GDM1 (cell line): ENCODE measurements at places on chromosomes 2 and 18.

- DNase-seq, result no peak
Measured at GRCh38 chr2:170821531-170822289, 5.0 kb downstream of the GAD1 start.

- no peak for DNase-seq
Measured at GRCh38 chr18:8718401-8718913, 13.1 kb downstream of the MTCL1 start.

DNA sequence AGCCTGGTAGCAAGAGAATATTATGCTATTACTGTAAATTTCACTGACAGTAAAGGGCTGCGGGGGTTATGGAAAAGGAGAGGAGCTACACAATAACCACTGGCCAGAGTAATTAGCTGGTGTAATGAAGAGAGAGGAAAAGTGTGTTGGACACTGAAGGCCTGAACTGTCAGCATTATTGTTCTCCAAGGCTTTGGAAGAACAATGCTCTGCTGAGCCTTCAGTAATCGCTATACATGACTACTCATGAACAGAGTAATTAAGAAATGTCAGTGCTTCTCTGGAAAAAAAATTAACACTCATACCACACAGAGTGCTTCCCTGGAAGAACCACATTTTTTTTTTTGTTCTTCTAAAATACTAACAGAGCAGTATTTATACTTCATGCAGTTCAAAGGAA, 931.3 kb downstream of the CPS1 start:
- no peak for DNase-seq

- DNase-seq, result no peak
Measured at GRCh38 chr18:11362856-11363255, 213.5 kb upstream of the PIEZO2 start.

- no peak for DNase-seq
Measured at GRCh38 chr2:65864619-65865018, 432.2 kb upstream of the SPRED2 start.

- DNase-seq, result no peak
Measured at GRCh38 chr2:19643117-19643518, 258.7 kb downstream of the TTC32 start.

GRCh38 chr2:177604271-177605065, 211.9 kb downstream of the AGPS start:
- DNase-seq, result no peak

GRCh38 chr2:172361360-172361759, 66.0 kb upstream of the ITGA6 start:
- no peak for DNase-seq

GRCh38 chr2:187118331-187119099, 269.5 kb upstream of the ZSWIM2 start:
- no peak for DNase-seq

DNA sequence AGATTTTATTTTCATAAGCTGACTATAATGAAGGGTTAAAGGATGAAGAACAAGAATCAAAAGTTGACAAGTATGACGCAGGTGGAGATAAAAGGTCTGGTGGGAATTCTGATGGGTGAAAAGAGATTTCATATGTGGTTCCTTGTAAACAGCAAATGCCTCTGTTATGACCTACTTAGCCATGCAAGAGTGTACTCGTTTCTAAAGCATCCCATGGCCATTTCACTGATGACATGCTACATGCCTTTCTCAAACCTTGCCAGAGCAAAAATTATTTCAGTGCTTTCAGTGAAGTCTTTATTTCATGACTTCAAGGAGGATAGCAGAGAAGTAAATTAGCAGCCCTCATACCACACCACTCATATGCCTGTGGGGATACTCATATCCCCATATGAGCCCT, 71.7 kb downstream of the FEZ2 start:
- no peak for DNase-seq

- DNase-seq, result no peak
Measured at GRCh38 chr2:190562121-190562520, 27.6 kb upstream of the NEMP2 start.

- no peak for DNase-seq
Measured at GRCh38 chr2:231914077-231914690, 12.0 kb downstream of the NPPC start.

- no peak for DNase-seq
Measured at GRCh38 chr2:168726375-168726774, 76.1 kb upstream of the NOSTRIN start.

GRCh38 chr18:2526329-2526728, 45.0 kb downstream of the METTL4 start:
- DNase-seq, result no peak

DNA sequence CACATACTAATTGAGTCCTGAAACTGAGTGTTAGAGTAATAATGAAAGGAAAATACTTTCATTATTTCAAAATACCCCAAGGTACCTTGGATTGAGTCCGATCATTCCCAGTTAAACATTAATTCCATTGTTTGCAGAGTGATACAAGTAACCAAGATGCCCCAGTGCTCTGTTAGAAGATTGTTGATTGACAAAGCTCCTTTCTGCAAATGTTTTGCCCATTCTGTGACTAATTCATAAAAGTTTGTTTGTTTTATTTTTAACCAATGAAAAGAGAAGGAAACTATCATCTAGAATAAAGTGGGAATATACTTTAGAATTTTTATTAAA, 124.0 kb downstream of the GULP1 start:
- DNase-seq, result no peak

DNA sequence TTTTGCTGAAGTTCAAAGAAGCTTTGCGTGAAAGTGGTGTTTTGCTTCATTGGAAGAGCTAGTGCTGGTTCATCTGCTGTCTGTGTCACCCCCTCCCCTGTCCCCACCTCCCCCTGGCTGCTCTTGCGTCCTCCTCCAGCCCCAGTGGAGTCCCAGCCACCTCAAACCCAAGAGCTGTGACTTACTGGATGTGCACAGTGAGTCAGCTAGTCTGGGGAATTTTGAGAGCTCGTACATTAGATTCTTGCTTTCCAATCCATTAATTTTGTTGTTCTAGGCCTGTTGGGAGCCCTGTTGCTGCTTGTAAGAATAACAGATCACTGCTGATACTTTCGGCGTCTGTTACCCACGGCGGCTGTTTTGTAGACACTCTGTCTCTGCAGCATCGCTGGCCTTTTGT, 412.1 kb downstream of the TSN start:
- DNase-seq, result no peak

DNA sequence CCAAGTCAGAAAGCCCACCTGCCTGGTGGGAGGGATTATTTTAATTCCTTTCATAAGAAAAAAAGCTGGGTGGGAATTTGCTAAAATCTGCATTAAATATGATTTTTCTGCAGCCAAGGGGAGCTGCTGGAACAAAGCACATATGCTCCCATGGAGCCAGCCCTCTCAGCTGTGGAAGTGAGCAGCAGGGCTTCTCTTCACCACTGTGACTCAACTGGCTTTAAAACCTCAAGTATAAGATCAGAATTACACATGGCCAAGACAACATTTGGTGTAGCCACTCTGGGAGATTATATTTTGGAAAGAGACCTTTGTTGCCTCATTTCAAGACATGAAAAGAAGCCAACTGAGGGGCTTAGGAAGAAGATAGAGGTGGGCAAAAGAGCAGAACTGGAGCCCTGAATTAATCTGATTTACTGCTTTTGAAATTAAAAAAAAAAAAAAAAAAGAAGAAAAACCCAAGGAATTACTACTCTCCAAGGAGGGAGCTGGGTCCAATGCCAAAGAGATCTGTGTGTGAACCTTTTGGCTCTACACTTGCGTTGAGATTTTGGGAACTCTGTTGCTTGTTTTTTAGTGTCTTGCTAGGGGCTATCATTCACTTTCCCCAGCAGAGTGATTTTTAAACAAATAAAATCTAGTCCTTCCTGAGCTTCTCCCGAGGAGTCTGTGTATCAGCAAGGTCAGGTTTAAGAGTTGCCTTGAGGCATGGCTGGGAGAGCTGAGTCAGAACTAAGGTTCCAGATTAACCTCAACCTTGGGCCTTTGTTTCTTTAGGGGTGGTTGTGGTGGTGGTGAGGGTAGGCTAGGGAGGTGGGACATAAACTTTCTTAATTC, 6.0 kb downstream of the LHCGR start:
- DNase-seq, result no peak

DNA sequence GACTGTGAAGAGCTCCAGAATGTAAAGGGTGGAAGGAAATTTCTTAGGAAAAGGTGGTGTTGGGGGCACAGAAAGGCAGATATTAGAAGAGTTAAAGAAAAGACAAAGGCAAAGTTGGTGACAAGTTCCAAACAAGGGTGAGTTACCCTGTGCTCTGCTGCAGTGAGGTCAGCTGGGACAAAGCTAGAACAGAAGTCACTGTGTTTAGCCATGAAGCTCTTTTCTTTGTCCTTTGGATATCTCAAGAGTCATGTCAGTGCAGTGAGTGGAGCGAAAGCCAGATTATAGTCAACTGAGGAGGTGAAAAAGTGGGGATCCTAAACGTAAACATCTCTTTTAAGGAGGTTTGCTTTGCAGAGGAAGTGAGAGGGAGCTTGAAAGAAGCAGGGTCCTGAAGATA, 187.8 kb upstream of the ALPP start:
- DNase-seq, result no peak

- no peak for DNase-seq
Measured at GRCh38 chr2:55976681-55977080, 53.1 kb upstream of the EFEMP1 start.

GRCh38 chr18:27109451-27109850, 75.7 kb downstream of the CHST9 start:
- no peak for DNase-seq

DNA sequence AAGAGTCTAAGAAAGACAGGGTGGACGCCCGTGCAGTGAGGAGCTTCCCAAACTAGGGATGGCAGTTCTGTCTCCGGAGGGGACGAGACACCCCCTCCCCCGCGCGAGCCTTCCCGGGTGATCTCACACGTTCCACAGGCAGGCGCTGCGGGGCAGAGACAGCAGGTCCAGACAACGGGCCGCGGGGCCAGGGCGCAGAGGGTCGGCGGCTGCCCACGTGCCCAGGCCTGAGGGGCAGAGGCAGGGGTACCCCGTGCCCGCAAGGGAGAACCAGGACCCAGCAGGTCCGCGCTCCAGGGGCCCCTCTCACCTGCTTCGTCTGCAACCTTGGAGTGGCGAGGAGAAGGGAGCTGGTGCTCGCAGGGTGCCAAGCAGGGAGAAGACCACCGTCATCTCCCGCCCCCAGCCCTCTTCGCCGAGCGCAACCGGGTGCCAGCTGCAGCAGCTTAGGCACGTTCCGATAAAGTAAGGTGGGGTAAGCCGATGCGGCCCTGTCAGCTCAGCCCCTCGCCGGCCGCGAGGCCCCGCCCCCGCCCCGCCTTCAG, at the start of gene GPR155:
GPR155 (minus strand) TSS at position 467 of the 545 bp plus-strand sequence. CDS start 5,073 bp downstream, outside the sequence.
- DNase-seq, result no peak
